IMR-90 (cell line): ENCODE measurements at places on chromosomes 1 and 21. TPM values are rescaled to one million over a fixed set of nuclear protein-coding genes. Genes with fewer than 3 reads are reported as not detected.

Gene AMPD1
- not detected in 2 replicates for total RNA-seq

Gene STYXL2
- total RNA-seq: not detected in 2 replicates

Gene SLFNL1
- under 0.01 TPM in 2 replicates for total RNA-seq

Gene C1orf21
- 9.9 and 15.8 TPM in 2 replicates for total RNA-seq

Gene TFF2
- total RNA-seq: not detected in 2 replicates

Gene ZNF644
- 45.3 and 66.7 TPM in 2 replicates for total RNA-seq

Gene ICOSLG
- total RNA-seq: under 0.01 TPM in 2 replicates
